ENCODE measurements at places on chromosomes 16 and 17. TPM values are rescaled to one million over a fixed set of nuclear protein-coding genes. Genes with fewer than 3 reads are reported as not detected.

The HBA1 gene
- total RNA-seq = 20.8 TPM

The CD300LF gene
- total RNA-seq = 2.0 TPM

The VPS25 gene
- total RNA-seq = 81.5 TPM

The CD79B gene
- 2.0 TPM for total RNA-seq

GRCh38 chr16:1141191-1141590 lies 11.7 kb upstream of the CACNA1H start:
- no peak for DNase-seq

- no peak for DNase-seq
Observed at GRCh38 chr16:57253466-57253865, 8.4 kb downstream of the ARL2BP start.

DNA sequence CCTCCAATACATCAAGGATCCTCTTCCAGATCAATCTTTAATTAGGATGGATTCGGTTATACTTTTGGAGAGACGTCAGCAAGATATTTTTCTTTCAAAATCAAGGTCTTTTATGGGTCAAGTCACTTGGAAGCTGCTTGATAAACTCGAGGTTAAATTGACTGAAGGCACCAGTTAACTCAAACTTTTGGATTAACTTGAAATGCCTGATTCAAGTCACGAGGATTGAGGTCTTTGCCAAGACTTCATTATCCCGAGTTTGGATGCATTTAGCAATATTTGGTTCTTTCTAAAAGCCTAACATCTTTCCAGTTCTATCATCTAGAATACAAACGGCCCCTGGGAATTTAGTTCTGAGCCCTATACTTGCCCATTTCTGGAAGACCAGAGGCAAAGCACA lies 82.9 kb downstream of the MYH11 start:
- no peak for DNase-seq

DNA sequence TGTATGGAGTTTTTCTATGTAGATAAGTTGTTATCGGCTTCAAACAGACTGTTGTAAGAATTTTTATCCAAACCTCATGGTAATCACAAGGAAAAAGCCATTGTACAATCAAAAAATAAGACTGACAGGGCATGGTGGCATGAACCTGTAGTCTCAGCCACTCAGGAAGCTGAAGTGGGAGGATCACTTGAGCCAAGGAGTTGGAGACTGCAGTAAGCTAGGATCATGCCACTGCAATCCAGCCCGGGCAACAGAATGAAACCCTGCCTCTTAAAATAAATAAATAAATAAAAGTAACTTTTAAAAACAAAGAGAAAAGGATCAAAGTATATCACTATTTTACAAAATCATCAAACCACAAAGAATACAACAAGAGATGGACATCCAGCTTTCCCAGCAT lies 14.4 kb downstream of the OR1A1 start:
- no peak for DNase-seq

GRCh38 chr16:50301626-50302471 lies 35.5 kb downstream of the ADCY7 start:
- peak; percentile 40 for DNase-seq

- DNase-seq = no peak
Observed at GRCh38 chr17:50292465-50292864, 18.2 kb downstream of the TMEM92 start.

DNA sequence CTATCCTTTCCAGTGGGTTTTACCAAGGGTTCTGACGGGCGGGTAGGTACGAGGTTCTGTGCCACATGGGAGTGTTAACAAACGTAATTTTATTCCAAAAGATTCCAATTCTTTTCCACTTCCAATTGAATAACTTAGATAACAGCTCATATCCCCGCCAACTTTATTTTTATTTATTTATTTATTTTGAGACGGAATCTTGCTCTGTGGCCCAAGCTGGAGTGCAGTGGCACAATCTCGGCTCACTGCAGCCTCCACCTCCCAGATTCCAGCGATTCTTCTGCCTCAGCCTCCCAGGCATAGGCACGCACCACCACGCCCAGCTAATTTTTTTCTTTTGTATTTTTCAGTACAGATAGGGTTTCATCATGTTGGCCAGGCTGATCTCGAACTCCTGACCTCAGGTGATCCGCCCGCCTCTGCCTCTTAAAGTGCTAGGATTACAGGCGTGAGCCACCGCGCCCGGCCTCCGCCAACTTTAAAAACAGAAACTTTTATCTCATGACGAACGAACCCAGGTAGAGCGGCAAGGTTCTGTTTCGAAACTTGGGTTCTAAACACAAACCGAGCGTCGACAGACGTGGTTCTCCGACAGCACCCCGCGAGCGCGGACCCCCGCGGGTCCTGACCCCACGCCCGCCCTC lies 613 bp downstream of the ECI1 start:
- DNase-seq = no peak

DNA sequence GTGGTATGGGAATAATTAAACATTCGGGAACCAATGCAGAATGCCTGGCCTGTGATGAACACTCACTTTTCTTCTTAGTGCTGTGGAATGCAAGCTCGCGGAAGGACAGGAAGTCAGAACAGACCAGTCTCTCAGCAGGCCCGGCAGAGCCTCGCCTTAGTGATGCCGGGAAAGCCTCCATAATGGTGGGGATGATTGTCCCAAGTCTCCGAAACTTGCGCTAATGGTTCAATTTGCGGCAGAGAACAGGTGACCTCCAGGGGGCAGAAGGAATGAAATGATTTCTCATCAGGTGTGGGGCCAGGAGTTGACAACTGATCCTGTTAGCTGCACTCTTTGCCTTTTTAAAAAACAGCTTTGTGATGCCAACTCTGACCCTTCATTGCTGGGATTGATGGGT lies 170.6 kb downstream of the GSG1L start:
- DNase-seq = no peak

GRCh38 chr16:369866-370436 lies 387 bp downstream of the MRPL28 start:
- no peak for DNase-seq
